T follicular helper cell (primary cell): ENCODE measurements at places on chromosomes 4 and X.

DNA sequence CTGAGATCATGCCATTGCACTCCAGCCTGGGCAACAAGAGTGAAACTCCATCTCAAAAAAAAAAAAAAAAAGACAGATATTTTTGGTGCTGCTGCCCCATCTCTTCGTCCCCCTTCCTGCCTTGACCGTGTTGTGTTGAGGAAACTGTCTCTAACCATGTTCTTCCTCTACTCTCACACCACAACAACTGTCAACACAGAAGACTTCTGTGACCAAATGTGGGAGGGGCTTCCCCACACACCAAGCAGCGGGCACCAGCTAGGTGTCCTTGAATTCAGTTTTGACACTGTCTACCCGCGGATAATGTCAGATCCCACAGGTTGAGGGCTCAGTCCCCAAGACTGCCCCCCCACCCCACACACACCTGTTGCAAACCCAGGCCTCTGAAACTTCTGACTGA lies 104.7 kb upstream of the BCOR start:
- no peak for DNase-seq

DNA sequence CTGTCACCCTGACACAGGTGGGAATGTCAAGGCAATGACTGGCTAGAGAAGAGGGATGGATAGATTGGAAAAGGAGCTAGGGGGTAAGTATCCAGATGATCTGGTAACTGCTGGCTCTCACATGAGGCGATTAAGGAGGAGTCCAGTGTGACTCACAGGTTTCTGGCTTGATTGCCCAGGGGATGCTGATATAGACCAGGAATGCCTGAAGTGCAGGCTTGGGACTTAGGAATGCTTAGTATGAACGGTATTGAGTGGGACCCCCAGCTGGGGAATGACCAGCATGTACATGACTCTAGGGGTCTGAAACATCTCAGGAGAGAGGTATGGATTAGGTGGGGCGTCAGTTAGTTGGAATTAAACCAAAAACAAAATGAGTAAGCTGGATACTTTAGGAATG lies 65.8 kb upstream of the PRPS1 start:
- no peak for DNase-seq

DNA sequence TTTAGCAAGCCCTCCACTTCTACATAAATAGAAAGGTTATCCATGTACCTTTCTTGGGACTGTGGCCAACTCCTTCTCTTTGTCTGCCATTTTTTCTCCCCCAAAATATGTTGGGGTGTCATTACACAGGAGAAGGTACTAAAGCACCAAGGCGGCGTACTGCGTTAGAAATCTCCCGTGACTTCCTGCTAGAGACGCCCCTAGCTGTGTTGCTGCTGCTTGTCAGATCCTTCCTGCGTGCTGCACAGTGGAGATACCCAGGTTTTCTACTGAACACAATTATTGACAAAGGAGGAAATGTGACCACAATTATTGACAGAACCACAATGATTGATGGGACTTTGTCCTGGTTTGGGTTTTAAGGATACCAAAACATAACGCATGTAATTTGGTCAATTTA lies 97.7 kb downstream of the EFHC2 start:
- peak; percentile 9 for DNase-seq

DNA sequence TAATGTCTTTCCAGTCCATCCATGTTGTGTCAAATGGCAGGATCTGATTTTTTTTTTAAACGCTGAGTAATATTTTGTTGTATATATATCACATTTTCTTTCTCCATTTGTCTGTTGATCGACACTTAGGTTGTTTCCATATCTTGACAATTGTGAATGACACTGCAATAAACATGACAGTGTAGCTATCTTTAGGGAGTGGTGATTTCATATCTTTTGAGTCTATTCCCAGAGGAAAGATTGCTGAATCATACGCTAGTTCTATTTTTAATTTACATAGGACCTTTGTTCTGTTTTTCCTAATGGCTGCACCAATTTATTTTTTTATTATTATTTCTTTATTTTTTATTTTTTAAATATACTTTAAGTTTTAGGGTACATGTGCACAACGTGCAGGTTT lies 470.7 kb downstream of the CCSER1 start:
- DNase-seq: no peak
